ENCODE measurements at places on chromosomes 7 and 10.

DNA sequence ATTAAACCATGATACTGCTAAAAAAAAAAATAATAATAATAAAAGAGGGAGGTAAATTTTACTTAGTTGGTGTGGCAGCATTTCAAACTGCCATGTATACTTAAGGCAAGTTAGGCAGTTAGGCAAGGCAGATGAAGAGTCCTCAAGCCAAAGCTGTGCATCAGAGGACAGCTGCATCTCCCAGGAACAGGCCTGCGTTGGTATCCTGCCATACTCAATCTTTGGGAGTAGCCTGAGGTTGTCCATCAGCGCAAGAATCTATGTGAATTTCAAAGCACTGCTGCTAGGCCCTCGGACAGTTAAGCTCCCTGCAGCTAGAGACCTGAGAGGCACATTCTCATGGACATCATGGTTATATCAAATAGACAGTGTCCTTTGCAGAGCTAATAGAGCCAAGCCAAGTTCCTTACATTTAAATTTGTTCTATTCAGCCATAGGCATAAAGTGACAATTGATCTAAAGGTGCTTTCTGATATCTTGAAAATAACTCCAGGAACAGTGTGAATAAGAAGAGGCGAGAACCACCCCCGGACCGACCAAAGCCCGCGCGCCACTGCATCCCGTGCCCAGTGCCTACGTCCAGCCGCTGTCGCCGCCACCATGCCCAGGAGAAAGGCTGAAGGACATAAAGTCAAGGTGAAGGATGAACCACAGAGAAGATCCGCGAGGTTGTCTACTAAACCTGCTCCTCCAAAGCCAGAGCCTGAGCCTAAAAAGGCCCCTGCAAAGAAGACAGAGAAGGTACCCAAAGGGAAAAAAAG lies 310.6 kb downstream of the SEMA3D start:
- no peak for DNase-seq

GRCh38 chr7:17441557-17441956 lies 143.1 kb downstream of the AHR start:
- DNase-seq: no peak

DNA sequence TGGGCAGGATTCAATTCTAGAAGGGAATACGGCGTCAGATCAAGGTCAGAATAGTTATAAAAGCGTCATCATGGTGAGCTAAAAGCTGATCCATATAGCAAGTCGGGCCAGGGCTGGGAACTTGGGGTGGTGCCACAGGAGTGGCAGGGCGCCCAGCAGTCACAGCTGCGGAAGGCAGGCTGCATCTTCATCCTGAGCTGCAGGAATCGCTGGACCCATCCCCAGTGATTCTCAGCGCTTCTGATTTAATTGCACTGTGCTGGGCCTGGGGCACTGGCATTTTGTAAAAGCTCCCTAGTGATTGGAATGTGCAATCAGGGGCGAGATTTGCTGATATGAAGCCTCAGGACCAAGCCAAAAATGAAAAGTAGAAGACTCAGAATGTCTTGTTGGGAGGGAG lies 135.3 kb downstream of the CTTNBP2 start:
- no peak for DNase-seq

DNA sequence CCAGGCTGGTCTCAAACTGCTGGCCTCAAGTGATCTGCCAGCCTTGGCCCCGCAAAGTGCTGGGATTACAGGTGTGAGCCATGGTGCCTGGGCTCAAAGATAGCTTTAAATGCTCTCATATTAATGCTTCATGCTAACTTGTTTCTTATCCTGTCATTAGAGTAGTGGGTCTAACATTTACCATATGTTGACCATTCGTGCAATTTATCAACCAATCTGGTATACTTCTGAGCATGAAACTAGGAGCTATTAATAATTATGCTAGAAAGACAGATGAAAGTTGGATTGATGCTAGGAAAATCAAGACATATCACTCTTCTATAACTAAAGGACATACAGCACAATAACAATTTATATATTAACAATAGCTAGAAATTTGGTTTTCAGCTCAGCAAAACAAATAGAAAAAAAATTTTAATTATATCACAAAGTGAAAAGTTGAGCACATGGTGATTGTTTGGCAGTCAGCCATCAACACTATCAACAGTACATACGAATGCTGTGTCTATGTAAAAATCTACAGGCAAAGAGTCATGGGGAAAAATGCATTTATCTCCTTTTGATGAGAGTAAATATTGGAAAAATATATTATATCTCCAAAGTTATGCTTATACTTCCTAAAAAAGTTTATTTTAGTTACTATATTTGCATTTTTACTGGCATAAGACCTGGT lies 112.1 kb upstream of the ABCB5 start:
- no peak for DNase-seq

DNA sequence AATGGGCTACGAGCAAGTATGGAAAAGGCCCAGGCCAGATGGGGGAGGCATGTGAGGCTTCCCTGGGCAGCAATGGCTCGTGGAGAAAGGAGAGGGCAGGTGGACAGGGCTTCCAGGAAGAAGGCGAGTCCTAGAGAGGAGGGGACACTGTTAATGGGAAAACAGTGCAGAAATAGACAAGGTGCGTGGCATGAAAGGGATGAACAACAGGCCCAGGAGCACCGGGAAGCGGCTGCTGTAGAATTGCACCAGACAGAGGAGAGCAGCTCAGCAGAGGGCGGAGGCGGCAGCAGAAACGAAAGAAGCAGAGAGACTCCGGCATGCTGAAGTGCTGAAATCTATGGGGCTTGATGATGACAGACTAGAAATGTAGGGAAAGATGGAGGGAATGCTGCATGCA lies 102.1 kb downstream of the PIP4K2A start:
- DNase-seq: no peak

DNA sequence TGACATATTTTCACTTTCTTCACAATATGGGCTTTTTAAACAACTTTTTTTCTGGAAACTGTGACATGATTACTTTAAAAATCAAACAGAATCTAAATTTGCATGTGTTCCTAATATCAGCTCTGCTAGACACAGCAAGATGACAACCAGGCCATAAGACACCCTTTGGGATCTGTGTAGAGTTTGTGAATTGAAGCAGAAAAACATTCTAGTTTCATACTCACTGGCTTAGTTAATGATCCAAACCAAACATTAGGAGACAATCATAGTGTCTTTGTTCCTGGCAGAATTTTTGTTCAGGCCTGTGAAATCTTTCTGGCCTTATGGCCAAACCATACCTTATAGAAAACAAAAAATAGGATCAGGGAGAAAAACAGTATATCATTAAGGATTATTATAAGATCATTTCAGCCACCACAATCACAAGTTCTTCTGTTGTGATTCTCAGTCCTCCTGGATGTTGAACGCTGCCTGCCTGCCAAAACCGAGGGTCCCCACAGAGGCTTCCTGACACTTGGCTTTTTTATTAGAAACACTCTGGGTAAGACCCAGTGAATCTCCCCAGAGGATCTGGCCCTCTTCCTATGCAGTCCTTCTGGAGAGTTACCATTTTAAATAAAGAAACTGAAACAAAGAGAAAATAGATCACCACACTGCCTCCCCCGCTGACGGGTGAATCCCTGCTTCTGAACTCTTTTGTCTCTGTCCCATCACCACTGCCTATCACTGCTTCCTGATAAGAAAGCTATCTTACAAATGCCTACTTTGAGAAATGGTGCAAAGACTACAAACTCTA lies 79.2 kb upstream of the PPP1R3C start:
- DNase-seq: no peak

- no peak for DNase-seq
Observed at GRCh38 chr10:13182424-13182823, 21.1 kb downstream of the MCM10 start.

- no peak for DNase-seq
Observed at GRCh38 chr10:113716109-113716910, 35.2 kb upstream of the PLEKHS1 start.

DNA sequence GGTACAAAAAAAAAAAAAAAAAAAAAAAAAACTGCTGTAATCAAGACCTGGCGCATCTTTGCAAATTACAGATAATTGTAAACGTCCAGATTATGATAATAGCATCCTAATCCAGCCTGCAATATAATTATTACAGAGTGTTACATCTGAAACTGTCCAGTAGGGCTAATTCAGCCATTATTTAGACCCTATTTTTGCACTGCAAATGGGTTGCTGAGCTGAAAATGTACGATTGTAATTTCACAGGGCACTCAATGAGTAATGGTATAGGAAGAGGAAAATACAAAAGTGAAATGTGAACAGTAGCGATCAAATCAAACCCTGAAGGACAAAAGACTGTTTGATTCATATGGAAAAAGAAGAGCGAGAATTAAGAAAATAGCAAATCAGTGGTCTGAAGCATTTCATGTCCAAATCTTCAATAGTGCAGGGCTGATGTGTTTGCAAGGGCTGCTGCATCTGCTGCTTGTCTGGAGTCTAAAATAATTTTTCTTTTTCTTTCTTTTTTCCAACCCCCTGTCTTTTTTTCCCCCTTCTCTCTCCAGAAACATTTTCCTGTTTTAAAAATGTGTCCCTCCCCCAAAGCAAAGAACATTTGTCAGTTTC lies 8.9 kb downstream of the DLX6 start:
- no peak for DNase-seq

DNA sequence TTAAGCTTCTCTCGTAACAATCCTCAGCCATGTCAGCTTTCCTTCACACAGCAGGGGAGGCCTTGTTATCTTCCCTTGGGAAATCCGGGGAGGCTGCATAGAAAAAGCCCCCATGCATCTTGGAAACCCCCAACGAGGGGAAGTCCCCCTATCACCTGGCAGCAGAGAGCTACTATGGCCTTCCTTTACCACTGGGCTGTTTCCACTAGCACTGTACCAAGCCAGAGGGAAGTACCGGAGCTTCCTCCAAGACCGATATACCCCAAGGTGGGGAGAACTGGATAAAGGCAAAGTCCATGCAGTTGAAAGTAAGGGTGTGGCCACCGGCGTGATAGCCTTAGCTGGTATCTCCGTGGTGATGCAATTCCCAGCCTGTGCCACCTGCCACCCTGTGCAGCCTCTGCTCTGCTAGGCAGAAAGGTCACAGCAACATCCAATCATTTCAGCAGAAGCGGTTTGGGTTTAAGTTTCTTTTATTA lies 4.4 kb upstream of the CLIP2 start:
- DNase-seq: no peak

GRCh38 chr7:150778738-150779301 lies 21.3 kb downstream of the TMEM176B start:
- DNase-seq: peak; percentile 50

DNA sequence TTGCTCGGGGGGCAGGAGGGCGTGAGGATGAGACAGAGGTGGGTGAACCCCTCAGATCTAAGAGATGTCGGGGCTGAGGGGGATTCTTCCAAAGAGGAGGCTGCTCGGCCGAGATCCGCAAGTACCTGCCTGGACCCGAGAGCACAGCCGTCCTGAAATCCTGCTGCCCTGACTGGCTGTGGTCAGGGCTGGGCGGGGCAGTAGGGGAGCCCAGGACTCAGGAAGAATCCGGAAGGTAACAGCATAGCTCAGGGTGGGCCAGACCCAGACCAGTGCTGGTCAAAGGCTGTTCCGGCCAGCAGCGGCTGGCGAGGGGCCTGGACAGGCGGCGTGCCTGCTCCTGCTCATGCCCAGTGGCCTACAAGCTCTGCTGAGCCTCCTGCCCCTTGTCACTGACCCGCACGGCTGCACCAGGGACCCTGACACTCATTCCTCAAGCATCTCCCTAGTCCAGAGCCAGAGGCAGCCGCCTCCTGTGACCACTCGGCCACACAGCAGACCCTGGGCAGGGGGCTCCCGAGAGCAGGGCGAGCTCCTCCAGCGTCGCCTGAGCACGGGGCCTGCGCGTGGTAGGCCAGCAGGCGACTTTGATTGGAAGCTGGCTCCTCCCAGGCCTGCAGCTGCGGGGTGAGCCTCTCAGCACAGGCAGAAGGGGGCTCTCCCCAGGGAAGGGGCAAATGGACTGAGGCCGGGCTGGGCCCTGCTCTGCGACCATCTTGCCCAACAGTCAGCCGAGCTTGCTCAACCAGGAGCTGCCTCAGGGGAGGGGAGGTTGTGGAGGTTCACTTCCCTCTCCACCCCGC lies 3.1 kb upstream of the ADAP1 start:
- no peak for DNase-seq

GRCh38 chr7:84384417-84384816 lies 189.8 kb upstream of the SEMA3A start:
- no peak for DNase-seq

GRCh38 chr7:108091461-108091831 lies 38.7 kb downstream of the LAMB4 start:
- no peak for DNase-seq

DNA sequence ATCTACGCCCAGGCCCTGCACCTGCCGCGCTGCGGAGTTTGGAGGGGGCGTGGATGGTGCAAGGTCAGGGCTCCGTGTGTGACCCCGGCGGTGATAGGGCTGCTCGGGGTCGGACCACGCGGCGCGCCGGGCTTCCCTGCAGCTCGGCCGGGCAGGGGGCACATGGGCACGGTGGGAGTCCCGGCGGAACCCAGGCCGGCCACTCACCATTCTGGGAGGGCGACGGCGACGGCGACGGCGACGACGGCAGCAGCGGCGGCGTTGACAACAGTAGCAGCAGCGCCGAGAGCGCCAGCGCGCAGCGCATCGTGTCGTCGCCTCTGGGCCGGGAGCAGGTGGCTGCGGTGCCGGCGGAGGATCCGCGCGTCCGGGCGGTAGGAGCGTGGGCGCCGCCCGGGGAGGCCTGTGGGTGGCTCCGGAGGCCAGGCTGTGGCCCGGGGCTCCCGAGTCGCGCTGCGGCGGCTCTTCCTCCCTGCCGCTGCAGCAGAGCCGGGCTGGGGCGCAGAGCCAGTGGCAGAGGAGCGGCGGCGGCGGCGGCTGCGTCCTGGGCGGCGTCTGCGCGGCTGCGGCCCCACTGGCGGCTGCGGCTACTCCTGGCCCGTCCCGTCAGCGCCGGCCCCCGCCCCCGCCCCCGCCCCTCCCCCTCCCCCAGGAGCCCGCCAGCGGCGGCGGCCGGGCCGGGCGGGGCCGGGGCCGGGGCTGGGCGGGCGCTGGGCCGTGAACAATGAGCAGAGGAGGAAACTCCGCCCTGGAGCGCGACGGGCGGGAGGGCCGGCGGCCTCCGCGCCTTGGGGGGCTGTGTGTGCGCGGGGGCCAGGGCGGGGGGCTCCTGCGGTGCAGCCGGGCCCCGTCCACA lies at the start of gene PODXL:
Gene PODXL, minus strand, starts transcription at position 576 of the 856 bp plus-strand sequence. Its CDS starts 269 bp downstream, at position 307.
- DNase-seq: peak; percentile 22

DNA sequence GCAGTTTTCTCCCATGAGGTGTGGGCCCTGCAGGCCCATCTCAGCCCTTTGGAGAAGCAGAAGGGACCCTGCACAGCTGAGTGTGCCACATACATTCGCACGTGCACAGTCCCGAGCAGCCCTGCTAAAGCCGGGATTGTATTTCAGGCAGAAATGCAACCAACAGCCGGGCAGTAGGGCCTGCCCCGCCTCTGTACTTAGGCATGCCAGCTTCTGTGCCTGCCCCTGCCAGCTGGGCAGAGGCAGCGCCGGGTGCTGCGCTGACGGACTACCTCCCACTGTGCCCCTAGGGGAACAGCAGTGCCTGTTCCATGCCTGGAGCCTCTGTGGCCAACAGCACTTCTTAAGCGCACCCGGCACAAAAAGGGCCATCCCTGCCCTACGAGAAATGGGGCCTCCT lies 170.3 kb downstream of the NEURL1 start:
- no peak for DNase-seq

- DNase-seq: no peak
Observed at GRCh38 chr7:25949736-25950487, 202.1 kb upstream of the NFE2L3 start.

- DNase-seq: no peak
Observed at GRCh38 chr10:121216295-121216694, 365.1 kb downstream of the WDR11 start.

- DNase-seq: no peak
Observed at GRCh38 chr10:65548001-65548400, 1377.8 kb upstream of the LRRTM3 start.

GRCh38 chr7:151615784-151616183 lies 96.1 kb upstream of the RHEB start:
- DNase-seq: no peak

- DNase-seq: no peak
Observed at GRCh38 chr7:95144256-95144655, 180.1 kb downstream of the PON1 start.
